ENCODE measurements at places on chromosomes 1 and 21.

DNA sequence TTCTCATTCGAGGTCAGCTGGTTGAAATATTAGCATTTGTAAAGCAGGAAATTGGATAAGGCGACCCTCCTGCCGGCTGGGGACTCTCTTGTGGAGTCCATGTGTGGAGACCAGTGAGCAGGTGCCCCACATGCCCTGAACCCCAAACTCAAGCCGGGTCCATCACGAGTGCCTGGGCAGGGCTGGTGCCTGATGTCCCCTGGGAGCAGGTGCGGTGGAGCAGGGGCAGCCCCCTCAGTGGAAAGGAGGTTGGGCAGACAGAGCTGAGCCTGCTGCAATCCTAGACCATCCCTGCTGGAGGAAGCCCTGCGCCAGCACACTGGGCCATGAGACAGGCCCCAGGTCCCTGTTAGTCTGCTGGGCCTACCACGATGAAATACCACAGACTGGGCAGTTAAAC is 395.6 kb downstream of the NPHP4 start:
- DNase-seq: no peak

DNA sequence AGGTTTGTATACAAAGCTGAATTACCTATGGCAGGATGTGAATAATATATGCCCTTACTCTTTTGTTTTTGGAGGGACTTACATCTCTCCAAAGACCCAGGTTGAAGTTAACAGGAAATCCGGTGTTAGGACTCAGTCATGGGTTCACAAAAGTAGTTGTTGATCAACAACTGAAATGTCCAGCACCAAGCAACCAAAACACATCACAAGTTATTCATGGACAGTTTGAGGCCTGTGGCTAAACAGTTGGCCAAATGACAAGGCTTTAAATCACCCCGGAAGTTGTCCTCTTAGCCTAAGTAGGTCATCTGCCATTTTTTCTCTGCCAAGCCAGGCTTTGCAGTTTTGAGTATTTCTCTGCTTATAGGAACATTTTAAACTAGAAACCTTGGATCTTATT is 89.9 kb downstream of the CD247 start:
- DNase-seq: no peak

DNA sequence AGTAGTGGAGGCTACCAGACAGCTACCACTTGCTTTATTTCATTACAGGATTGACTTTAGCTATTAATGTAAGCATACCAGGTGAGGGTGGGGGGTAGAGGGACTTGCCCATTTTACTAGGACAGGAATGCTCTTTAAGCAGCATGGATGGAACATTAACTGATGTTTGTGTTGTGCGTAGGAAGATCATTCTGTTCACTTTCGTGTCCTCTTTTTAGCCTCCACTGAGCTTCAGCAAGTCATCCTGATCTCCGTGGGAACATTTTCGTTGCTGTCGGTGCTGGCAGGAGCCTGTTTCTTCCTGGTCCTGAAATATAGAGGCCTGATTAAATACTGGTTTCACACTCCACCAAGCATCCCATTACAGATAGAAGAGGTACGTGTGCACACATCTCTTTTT is 29.3 kb downstream of the IFNGR2 start:
- DNase-seq: no peak

DNA sequence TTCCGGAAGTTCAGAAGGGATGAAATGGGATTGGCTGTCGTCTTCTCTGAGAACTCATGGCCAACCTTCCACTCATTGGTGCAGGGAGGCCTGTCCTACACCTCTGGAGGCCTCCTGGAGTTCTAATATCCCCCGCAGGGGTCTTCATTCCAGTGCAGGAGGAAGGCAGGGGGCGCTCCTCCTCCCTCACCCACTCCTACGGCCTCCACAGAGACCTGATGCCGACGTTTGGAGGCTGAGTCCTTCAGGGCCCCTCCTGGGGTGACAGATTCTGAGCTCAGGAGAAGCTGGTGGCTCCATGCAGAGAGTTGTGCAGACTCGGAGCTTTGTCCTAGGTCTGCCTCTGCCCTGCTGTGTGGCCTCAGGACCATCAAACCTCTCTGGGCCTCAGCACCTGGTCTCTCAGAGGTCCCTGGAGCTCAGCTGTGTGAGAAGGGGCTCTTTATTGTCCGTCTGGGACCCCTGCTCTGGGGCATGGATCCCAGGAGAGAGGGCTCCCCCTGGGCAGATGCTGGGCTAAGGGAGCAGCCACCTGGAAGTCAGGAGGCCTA is 102.3 kb upstream of the WNT4 start:
- no peak for DNase-seq

GRCh38 chr1:89489047-89489729 is 35.4 kb upstream of the LRRC8B start:
- DNase-seq: no peak

- DNase-seq: no peak
Observed at GRCh38 chr1:193634876-193635275, 448.5 kb upstream of the B3GALT2 start.

DNA sequence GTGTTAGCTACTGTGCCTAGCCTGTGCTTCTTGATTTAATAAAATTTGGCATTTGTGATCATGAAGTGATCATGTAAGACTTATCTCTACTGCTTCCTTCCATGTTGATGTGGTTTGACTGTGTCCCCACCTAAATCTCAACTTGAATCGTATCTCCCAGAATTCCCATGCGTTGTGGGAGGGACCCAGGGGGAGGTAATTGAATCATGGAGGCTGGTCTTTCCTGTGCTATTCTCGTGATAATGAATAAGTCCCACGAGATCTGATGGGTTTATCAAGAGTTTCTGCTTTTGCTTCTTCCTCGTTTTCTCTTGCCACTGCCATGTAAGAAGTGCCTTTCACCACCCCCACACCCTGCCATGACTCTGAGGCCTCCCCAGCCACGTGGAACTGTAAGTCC is at the start of gene OVAAL:
Gene OVAAL, plus strand, starts transcription at position 301 of the 400 bp plus-strand sequence.
- DNase-seq: no peak
